GOT3 (cell line): ENCODE measurements at places on chromosomes 1 and 21.

- no peak for DNase-seq
These were observed 31.1 kb upstream of the POFUT2 start for GRCh38 chr21:45318556-45319404.

GRCh38 chr1:1542766-1543705 lies 2.6 kb upstream of the TMEM240 start:
- DNase-seq = no peak

GRCh38 chr21:37072274-37072987 lies 440 bp downstream of the PIGP start:
- DNase-seq = peak; percentile 69

GRCh38 chr1:119419109-119419508 lies 4.2 kb downstream of the HSD3B2 start:
- no peak for DNase-seq

DNA sequence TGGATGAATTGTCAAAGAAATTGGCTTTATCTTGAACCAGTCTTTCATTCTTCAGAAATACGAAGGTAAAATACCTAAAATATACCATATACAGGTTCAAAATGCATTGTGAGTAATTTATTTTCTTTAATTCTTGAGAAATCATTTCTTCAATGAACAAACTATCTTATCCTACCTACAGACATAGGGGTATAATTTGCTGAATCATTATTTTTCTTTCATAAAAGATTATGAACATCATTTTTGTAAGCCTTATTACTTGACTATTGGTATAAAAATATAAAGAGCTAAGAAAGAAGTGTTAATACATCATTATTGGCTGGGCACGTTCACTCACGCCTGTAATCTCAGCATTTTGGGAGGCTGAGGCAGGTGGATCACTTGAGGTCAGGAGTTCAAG lies 167.7 kb downstream of the DNAH14 start:
- DNase-seq = no peak

DNA sequence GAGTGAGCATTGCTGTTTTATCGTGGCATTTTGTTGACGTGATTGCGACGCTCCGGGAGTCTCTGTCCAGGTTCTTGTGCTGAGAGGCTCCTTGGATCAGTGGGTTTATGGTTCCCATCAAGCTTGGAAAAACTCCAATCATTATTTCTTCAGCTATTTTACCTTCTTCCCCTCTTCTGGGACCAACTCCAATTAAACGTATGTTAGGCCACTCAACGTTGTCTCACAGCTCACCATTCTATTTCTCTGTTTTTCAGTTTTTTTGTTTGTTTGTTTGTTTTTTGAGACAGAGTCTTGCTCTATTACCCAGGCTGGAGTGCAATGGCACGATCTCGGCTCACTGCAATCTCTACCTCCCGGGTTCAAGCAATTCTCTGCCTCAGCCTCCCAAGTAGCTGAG lies 8.0 kb downstream of the HES4 start:
- no peak for DNase-seq

DNA sequence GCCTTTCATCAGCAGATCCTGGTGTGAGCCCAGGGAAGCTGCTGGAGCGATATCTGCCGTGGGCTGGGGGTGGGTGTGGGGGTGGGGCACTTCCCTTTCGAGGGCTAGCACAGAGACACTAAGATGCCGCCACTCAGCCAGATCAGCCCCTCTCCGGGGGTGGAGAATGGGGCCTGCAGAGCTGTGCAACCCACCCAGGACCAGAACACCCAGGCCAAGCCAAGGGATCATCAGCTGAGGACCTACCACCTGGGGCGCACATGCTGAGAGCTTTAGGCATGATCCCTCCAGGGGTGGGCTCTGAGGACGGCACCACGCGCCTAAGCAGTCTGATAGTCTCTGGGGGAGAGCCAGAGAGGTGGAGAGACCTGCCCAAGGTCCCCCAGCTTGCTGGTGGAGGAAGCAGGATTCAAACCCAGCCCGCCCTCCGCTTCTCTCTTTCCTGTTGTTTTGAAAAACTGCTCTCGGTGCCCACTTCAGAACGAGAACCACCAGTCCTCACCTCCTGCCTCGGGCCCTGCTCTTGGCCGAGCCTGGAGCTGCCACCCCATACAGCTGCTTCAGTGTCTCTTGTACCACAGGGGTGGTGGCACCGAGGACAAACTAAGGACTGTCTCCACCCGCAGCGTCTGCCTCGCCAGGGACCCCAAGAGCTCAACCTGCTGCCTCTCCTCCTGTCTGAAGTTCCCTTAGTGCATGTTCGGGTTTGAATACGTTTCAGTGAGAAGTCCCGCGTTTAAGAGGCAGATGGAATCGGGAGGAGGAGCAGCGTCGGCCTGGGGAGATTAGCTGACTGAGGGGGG lies 39.7 kb upstream of the RUNX3 start:
- DNase-seq = no peak

GRCh38 chr1:48035371-48036141 lies 38.4 kb upstream of the TRABD2B start:
- DNase-seq = no peak

GRCh38 chr1:15337656-15338402 lies 71.9 kb upstream of the EFHD2 start:
- DNase-seq = no peak
